ENCODE measurements at places on chromosomes 5 and 9.

DNA sequence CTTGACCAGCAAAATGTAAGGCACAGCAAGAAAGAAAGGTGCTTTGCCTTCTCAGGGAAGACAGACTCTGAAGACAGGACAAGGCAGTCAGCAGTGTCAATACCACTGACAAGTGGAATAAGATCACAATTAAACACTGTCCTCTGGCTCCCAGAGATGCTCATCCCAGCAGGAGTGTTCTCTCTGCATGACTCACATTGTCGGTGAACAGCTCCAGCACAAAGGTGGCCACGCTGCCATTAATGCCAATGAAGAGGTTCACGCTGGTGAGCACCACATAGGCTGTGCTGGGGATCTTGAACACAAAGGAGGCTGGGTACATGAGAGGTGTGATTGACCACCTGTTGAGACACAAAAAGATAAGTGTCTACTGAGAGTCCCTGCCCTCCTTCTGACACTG, 31.9 kb downstream of the NIPSNAP3B start:
- DNase-seq = no peak

DNA sequence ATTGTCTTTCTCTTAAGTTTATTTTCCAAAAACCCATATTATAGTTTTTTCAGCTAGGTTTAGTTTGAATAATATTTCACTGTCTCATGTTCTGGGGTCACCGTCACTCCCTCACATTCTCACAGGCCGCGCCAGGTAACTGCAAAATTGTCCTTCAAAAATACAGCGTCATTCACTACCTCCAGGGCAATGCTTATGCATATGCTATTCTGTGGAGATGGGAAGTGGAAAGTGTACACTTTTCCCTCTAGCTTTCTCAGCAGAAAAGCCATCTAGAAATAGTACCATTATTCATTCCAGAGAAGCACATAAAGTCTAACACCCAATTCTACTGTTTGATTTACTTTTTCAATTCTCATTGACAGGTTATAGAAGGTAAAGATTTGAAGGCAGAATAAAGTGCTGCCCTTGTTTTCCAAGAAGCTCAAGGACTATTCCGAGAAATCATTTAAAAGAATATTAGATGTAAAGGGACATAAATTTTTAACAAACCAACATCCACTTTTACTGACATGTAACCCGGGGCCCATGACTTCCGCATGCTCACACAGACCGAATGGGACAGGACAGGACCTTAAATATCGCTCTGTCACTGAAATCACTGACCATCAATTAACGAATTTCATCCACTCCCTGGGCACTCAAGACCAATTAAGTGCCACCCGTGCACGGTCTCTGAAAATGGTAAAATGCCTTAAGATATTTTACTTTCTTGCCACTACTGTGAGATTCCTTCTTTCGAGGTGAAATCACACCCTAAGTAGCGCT, 720 bp downstream of the NUDT12 start:
- no peak for DNase-seq

DNA sequence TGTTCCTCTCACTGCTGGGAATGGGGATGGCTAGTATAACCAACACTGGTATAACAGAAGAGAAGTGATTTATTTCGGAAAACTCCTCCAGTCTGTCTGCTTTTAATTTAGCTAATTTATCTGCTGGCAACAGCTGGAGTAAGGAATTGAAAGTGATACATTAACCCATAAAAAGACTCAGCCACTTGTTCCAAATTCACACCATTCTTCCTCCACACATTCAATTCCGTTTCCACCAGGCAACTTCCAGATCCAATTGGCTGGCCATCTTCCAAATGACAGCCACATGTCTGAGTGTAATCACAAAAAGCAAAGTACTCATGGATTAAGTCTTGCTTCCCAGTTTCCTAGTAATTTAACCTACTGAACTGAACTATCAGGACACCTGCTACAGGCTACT, 77.1 kb upstream of the RETREG1 start:
- no peak for DNase-seq

- DNase-seq = no peak
Observed at GRCh38 chr5:65334077-65334476, 147.6 kb downstream of the ADAMTS6 start.

DNA sequence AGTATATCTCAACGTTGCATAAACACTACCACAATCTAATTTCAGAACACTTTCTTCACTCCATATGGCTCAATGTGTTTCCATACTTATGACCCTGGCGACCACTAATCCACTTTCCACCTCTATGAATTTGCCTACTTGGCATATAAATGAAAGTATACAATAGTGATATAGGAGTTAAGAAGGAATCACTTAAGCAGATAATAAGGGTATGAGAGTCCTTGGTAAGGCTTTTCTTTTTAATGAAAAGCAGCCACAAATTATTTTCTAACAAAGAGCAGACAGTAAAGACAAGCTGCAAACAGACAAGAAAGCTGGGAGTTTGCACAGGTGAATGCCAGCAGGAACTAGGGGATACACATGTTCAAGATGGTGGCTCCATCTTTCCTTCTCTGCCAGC, 615.1 kb upstream of the NUDT12 start:
- no peak for DNase-seq

DNA sequence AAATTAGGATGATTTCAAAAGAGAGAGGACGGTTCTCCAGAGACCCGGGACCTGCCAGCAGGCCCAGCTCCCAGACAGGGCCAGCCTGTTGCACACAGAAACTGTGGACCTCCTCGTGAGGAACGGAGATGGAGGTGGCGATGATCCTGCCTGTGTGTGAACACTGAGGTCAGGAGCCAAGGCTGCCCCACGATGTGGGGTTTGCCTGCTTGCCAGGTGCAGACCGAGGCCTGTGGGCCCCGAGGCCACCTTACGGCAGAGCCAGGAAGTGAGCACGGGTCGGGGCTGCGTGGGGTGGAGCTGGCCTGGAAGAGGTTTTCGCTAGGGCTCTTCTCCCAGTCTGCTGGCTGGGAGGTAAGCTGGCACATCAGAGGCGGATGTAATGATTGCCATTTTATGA, 4.3 kb downstream of the FAM163B start:
- DNase-seq = no peak

DNA sequence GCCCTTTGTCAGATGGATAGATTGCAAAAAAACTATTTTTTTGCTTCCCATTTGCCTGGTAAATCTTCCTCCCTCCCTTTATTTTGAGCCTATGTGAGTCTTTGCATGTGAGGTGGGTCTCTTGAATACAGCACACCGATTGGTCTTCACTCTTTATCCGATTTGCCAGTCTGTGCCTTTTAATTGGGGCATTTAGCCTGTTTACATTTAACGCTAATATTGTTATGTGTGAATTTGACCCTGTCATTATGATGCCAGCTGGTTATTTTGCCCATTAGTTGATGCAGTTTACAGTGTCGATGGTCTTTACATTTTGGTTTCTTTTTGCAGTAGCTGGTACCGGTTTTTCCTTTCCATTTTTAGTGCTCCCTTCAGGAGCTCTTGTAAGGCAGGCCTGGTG, 13.0 kb upstream of the DEPDC1B start:
- no peak for DNase-seq

DNA sequence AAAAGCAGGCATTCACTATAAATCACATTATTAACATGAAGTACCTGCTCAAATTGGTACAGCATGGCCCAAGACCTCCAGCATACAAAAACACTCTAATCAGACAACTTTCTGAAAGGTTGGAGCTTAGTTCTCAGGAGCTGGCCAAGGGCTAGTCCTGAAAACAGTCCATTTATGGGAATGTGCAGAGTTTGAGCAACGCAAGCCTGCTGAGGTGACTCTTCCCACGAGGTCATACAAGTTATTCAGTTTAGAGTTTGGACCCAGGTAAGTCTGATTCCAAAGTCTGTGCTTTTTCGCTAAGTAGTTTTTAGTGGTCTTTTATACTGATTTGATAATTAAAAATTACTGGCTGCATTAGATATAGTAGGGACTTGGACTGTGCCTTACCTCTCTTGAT, 52.6 kb downstream of the AP3S1 start:
- no peak for DNase-seq

Measured in effector CD4-positive, alpha-beta T cell (primary cell).